RPMI8226 (cell line): ENCODE measurements at places on chromosomes 7 and 10.

GRCh38 chr7:116672596-116673456 is 830 bp downstream of the MET start:
- DNase-seq = no peak

DNA sequence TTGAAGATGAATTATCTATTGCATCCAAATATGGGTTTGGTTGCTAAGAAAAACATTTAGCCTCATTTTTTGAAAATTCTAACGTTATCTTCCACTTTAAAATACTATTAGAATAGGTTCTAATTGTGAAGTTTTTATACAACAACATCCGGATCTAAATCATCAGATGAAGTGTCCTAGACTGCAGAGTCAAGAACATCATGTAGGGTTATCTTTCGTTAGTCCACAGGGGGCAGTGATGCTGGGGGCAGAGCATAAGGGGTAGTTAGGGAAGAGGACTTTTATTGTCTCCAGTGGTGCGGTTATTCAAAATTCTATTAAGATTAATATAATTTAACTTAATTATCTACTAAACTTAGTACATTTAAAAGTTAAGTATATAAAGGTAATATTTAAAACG is 990.6 kb upstream of the PHF14 start:
- no peak for DNase-seq

DNA sequence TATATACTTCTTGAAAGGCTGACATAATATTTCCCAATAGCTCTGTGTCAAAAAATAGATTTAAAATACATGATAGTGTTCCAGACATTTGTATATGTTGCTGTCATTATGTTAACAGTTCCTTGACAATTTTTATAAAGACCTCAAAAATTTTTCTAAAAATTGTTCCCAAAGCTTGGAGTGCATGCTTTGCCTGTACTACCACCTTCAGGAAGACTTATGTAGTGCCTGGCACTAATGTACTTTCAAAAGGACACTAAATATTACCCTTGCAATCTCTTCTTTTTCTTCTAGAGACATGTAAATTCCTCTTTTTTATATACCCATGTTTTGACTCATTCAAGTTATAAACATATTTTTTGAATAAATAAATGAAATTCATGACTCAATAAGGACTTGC is 48.0 kb upstream of the SP8 start:
- no peak for DNase-seq

DNA sequence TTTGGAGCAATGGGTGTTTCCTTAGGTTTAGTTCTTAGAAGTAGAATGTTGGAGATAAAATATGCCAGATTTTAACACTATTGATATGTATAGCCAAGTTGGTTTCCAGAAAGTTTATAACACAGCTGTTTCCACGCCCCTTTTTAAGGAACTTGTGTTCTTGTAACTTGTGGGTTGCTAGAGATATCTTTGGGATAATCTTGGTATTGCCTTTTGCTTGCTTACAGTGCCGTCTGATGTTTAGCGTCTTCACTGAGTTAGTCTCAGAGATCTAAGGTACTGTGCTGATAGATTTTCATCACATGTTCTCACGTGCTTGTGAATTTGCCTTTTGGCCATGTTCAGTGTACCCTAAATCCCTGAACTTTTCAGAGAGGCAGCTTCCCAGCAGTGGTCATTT is 12.4 kb downstream of the TMEM248 start:
- DNase-seq = no peak

DNA sequence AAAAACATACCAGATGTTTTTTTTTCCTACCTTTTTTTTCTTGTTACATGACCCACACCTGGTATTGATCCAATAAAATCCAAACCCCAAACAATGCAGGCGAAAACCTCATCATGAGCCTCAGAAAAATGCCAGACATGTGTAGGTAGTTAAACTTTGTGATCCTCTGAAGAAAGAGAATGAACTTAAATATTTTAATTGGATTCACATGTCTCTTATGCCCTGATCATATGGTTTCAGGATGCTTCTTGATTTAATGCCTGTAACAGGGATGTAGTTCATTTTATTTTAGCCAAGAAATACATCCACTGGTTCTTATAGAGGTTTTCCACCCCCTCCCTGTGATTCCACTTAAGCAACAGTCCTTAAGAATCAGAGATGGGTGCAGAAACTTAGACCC is 451.6 kb downstream of the TYW1 start:
- no peak for DNase-seq

- no peak for DNase-seq
These were observed 25.9 kb downstream of the KNDC1 start for GRCh38 chr10:133185916-133186315.
